GM12878 (cell line): ENCODE measurements at places on chromosomes 13 and 19. TPM values are rescaled to one million over a fixed set of nuclear protein-coding genes. Genes with fewer than 3 reads are reported as not detected.

Gene PSG1
- not detected in 2 replicates for total RNA-seq

Gene ZNF563
- total RNA-seq: 2.8 and 3.7 TPM in 2 replicates

Gene CYP2B6
- total RNA-seq: 0.13 and 0.23 TPM in 2 replicates

Gene CPT1C
- total RNA-seq: 0.21 and 0.80 TPM in 2 replicates

Gene EPS8L1
- total RNA-seq: 1.8 and 2.2 TPM in 2 replicates

Gene DHRS12
- total RNA-seq: 7.0 and 7.7 TPM in 2 replicates

Gene PRR20C
- total RNA-seq: not detected in 2 replicates

- DNase-seq: no peak
Observed at GRCh38 chr19:5048091-5048726, 79.3 kb downstream of the KDM4B start.

DNA sequence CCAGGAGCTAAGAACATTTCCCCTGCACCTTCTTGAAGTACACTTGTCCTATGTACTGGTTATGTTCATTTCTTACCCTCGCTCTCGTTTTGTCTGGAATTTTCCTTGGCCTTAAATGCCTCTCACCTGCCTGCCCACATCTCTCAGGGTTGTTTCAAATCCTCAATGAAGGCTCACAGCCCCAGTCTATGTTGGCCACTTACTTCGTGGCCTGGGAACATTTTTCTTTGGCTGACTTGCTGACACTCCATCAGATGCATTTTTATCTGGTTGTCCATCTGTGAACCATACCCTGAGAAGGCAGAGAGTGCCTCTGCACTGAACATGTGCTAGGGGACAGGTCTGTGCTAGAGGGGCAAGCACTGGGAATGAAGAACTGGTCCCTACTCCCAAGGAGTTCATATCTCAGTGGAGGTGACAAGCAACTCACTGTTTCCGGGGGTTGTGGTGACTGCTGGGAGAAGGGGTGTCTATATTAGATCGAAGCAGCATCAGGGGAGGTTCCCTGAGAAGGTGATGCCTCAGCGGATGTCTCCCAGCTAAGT lies 53.6 kb downstream of the USPL1 start:
- no peak for DNase-seq

DNA sequence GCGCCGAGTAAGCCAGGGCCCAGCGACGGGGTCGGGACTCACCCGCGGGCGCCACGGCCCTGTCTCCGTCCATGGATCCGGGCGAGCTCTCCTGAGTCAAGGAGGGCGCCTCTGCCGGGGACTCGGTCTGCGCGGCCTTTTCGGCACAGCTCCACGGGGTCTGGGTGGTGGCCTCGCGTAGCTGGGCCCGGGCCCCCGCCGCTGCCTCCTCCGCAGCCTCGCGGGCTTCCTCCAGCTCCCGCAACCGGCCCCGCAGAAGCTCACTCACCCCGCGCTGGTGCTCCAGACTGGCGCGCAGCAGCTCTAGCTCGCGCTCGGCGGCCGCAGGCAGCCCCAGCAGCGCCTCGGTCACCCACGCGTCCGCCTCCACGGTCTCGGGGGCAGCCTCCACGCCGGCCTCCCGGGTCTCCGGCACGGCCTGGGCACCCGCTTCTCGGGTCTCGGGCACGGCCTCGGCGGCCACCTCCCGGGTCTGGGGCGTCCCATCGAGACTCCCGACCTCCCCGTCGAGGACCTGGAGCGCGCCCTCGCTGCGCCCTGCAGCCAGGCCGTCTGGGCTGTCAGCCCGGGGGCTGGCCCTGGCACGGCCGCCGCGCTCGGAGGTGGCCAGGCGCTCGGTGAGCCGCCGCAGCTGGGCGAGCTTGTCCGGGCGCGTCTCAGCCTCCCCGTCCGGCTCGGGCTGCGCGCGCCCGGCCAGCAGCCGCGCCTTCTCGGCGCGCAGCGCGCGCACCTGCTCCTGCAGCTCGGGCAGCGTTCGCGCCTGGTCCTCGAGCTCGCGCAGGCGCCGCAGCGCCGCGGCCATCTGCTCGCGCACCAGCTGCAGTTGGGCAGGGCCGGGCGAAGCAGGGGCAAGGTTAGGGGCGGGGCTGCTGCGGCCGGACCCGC lies 8.4 kb downstream of the KANK3 start:
- DNase-seq: no peak

DNA sequence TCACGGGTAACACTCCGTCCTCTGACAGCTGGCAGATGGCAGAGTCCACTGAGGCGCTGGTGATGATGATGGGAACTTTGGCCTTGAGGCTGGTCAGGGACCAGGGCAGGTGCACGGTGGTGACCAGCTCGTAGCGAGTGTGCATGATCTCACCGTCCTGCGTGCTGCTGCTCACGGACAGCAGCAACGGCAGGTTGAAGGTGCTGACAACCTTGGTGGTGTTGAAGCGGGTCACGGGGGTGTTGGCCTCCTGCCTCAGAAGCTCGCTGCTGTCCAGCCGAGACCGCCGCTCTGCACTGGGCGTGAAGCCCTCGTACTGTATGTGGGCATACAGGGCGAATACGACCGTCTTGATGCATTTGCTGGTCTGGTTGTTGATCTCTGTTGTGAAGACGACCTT lies 11.6 kb downstream of the ARRDC5 start:
- DNase-seq: no peak

GRCh38 chr13:79684371-79684770 lies 203.4 kb downstream of the NDFIP2 start:
- no peak for DNase-seq

DNA sequence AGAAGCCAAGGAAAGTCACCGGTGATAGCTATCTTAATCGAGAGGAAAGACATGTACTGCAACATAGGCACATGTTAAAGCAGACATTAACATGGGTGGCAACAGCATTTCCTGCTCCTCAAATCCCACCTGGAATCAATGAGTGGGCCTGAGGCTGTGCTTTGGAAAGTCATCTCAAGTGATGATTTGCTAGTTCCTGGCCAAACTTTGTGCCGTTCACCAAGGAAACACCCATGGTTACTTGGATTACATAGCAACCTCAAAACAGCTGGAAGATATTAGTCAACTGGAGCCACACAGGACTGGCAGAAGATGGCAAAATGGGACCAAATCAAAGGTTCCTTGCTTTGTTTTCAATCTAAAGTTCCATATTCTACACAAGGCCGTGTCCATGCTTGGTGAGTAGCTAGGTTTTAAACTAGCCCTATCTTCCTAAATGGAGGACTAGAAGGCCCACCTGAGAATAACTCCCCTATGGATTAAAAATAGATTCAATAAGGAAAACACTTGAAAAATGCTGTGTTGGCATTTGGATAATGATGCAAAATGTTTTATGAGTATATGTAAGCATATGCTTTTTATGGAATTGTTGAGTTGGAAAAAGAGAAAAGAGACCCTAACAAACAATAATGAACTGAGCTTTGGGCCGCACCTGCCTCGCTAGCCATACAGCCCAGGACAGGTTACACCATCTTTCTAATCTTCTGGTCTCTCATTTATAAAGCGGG lies 144.5 kb downstream of the RGCC start:
- DNase-seq: no peak

GRCh38 chr19:16160445-16160942 lies 12.8 kb downstream of the CIB3 start:
- no peak for DNase-seq

DNA sequence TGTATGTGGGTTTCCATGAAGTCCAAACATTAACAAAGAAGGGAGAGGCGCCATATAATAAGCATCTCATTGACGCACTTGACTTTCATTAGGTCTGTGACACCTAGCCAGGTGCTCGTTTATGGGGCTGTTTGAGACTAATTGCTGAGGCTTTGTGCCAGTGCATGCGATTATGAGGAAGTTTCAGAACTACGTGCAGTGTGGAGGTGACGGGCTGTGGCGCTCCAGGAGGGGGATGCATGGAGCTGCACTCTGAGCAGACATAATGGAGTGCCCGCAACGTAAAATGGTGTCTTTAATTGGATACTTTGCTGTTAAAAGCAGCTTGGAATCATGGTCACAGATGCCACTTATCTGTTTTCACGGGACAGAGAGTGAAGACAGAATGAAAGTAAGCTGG lies 223.2 kb downstream of the FGF9 start:
- DNase-seq: no peak

- no peak for DNase-seq
Observed at GRCh38 chr19:29526730-29527499, 1.1 kb downstream of the VSTM2B start.

DNA sequence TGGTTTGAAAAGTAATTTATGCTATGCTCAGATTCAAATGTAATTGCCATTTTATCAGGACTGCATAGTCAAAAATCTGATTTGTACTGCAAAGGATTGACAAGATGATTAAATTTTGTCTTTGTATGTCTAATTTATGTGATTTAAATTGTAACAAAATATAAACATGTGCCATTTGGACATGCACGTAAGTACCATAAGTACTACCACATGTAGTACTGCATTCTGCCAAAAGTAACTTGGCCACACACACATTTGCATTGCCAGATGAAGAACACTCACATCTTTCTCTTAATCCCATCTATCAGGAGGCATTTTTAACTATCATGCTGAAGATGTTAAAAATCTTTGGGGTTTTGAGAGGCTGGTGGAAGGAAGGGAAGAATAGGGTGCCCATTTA lies 133.3 kb downstream of the KLF12 start:
- no peak for DNase-seq

DNA sequence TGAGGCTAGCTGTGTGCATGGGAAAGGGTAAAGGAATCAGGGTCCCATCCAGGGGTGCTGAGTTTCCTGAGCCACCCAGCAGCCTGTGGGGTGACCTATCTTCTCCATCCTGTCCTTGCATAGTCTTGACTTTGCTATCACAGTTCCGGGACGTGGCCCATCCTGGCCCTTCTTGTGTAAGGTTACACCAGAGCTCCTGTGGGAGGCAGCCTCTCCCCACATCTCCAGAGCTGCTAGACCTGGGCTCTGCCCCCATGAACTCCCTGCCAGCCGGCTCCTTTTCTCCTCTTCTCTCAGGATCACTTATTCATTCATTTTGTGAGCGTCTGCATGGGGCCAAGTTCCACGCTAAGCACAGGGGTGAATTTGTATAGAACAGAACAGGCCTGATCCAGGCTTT lies 238.9 kb downstream of the TSHZ3 start:
- DNase-seq: no peak

- DNase-seq: no peak
Observed at GRCh38 chr13:99738626-99739025, 232.9 kb downstream of the ZIC5 start.
